A172 (cell line): ENCODE measurements at places on chromosomes 1 and 21.

DNA sequence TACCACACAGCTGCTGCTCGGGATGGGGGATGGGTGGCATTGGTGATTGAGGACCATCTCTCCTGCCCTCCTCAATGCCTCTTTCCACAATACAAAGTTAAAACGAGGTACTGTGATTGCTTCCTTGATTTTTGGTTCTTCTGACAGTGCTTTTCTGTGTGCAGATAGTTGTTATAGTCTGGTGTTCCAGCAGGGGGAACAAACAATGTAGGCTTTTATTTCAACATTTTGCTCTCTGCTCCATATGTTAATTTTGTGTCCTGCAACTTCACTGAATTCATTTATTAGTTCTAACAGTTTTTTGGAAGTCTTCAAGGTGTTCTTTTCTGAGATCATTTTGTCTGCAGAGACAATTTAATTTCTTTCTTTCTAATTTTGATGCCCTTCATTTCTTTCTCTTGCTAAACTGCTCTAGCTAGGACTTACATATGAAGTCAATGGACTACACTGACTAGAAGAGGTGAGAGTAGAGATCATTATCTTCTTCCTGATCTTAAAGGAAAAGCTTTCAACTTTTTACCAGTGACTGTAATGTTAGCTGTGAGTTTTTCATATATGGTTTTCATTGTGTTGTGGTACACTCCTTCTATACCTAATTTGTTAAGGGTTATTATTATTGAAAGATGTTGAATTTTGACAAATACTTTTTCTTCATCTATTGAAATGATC is 45.4 kb downstream of the TNFSF18 start:
- DNase-seq, result no peak

GRCh38 chr1:15538771-15539170 is 12.1 kb downstream of the DNAJC16 start:
- no peak for DNase-seq

GRCh38 chr1:116766616-116767469 is 12.6 kb downstream of the CD2 start:
- DNase-seq, result no peak

DNA sequence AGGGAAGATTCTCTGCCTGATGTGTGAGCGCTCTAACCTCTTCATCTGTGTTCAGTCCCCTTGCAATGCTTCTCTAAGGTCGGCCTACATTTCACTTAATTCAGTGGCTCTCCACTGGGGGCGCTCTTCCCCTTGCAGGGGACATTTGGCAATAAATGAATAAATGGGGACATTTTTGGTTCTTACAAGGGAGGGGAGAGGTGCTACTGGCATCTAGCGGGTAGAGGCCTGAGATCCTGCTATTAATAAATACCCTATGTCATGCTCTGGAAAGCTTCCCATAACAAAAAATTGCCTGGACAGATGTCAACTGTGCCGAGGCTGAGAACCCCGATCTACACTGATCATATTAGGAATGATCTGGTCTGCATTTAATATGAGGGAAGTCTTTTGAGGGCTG is 25.9 kb upstream of the DNAJC11 start:
- DNase-seq, result peak; percentile 9
